Naive thymus-derived CD8-positive, alpha-beta T cell (primary cell): ENCODE measurements at places on chromosomes 7 and 10. TPM values are rescaled to one million over a fixed set of nuclear protein-coding genes. Genes with fewer than 3 reads are reported as not detected.

Gene UPK3B
- total RNA-seq, result 8.4 TPM

Gene SLK
- total RNA-seq, result 29.8 TPM

Gene ENTPD1
- total RNA-seq, result 1.6 TPM

Gene PCLO
- total RNA-seq, result not detected

Gene BEND7
- not detected for total RNA-seq

Gene CLCN1
- not detected for total RNA-seq

Gene CFAP43
- 0.16 TPM for total RNA-seq

Gene GCK
- total RNA-seq, result 0.58 TPM

Gene CDK14
- total RNA-seq, result 3.6 TPM

Gene MYO1G
- total RNA-seq, result 44.4 TPM

Gene JCAD
- total RNA-seq, result not detected

Gene MKLN1
- total RNA-seq, result 63.6 TPM

Gene NUPR2
- not detected for total RNA-seq

Gene THNSL1
- total RNA-seq, result 8.8 TPM

Gene PTN
- total RNA-seq, result not detected

Gene TMEM273
- 0.83 TPM for total RNA-seq

Gene EGFR
- not detected for total RNA-seq

Gene PYROXD2
- total RNA-seq, result 20.3 TPM

Gene PLAC9
- not detected for total RNA-seq

Gene CYP2E1
- 1.2 TPM for total RNA-seq

Gene TMEM184A
- total RNA-seq, result not detected

Gene GPR15LG
- total RNA-seq, result not detected

Gene ADAMTS14
- not detected for total RNA-seq

Gene SUGCT
- total RNA-seq, result 3.6 TPM

Gene CALCR
- total RNA-seq, result not detected

Gene OR2A5
- not detected for total RNA-seq

Gene OPN1SW
- not detected for total RNA-seq

Gene FOXI2
- not detected for total RNA-seq

Gene LRRC18
- total RNA-seq, result not detected

Gene GRM3
- total RNA-seq, result not detected

Gene SHLD2
- 24.5 TPM for total RNA-seq

Gene ADARB2
- not detected for total RNA-seq

Gene PLXNA4
- total RNA-seq, result 0.05 TPM

Gene LRIT1
- not detected for total RNA-seq

Gene ABCB4
- 2.3 TPM for total RNA-seq

Gene ZNF503
- 0.11 TPM for total RNA-seq

Gene TACR2
- not detected for total RNA-seq

Gene TEX47
- not detected for total RNA-seq

Gene GARIN1A
- 2.9 TPM for total RNA-seq

Gene CISD1
- 11.6 TPM for total RNA-seq

Gene CTTNBP2
- not detected for total RNA-seq

Gene SH3PXD2A
- 21.5 TPM for total RNA-seq

Gene PAPSS2
- not detected for total RNA-seq

Gene ZP3
- 3.2 TPM for total RNA-seq

Gene PON1
- not detected for total RNA-seq

Gene PARD3
- total RNA-seq, result 0.14 TPM

Gene C10orf67
- 0.16 TPM for total RNA-seq

Gene PLEKHA1
- total RNA-seq, result 78.0 TPM

Gene CPED1
- not detected for total RNA-seq

Gene MYL10
- not detected for total RNA-seq

Gene NPY4R
- not detected for total RNA-seq

Gene HABP2
- total RNA-seq, result not detected

Gene LRRC4
- total RNA-seq, result not detected

Gene PILRA
- 10.6 TPM for total RNA-seq

Gene FAM25G
- not detected for total RNA-seq

Gene CFAP70
- 9.0 TPM for total RNA-seq

Gene SVOPL
- not detected for total RNA-seq

Gene AKR1E2
- 12.7 TPM for total RNA-seq
